ENCODE measurements at places on chromosomes 4 and X. TPM values are rescaled to one million over a fixed set of nuclear protein-coding genes. Genes with fewer than 3 reads are reported as not detected.

GRCh38 chr4:26766141-26766540 is 94.5 kb upstream of the STIM2 start:
- no peak overlapping the region for H3K4me3 ChIP-seq
- peaks cover 7% of the 10 kb centered on the region for H3K4me1 ChIP-seq
- H3K27ac ChIP-seq: no peak overlapping the region
- no peak for DNase-seq
- H3K36me3 ChIP-seq: no peaks in the 10 kb centered on the region

BEX3 gene
- total RNA-seq: 130 TPM

DDX3X gene
- total RNA-seq: 158 TPM

DNA sequence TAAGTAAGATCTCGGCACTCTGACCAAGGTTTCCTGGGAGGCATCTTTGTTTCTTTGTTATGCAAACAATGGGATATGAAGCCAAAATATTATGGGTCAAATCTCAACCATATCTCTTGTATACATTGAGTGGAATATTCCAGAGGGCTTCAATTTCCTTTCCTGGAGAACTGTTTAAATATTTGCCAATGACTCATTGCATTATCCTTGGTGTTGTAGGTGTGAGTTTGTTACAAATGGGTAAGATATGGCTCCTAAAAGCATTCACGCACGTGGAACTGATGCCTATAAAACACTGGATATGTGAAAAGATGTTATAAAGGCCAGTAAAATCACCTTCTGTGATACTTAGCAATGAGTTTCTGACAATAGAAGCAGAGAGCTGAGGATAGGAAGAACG is 150.5 kb upstream of the WDR1 start:
- H3K4me1 ChIP-seq: no peaks in the 10 kb centered on the region
- DNase-seq: no peak
- H3K4me3 ChIP-seq: no peak overlapping the region
- no peak overlapping the region for H3K27ac ChIP-seq
- H3K36me3 ChIP-seq: no peaks in the 10 kb centered on the region
- H3K27me3 ChIP-seq: no peaks in the 10 kb centered on the region

DNA sequence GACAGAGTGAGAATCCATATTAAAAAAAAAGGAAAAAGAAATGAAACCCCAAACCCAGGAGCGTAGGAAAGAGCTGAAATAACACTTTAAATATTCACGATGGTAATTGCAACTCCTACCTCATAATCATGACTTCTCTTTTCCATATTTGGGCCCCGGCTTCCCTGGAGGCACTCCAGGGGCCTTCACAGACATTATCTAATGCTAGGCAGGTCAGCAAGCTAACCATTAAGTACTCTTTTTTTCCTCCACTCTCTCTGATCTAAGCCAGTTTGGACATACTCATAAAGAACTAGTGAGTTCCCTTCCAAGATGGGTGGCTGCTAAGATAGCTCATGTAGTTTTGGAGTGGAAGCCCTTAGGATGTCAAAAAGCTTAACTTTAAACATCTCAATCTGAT is 83.2 kb downstream of the SH3KBP1 start:
- no peak overlapping the region for H3K4me3 ChIP-seq
- no peaks in the 10 kb centered on the region for H3K4me1 ChIP-seq
- H3K27me3 ChIP-seq: no peaks in the 10 kb centered on the region
- no peak overlapping the region for H3K27ac ChIP-seq

DNA sequence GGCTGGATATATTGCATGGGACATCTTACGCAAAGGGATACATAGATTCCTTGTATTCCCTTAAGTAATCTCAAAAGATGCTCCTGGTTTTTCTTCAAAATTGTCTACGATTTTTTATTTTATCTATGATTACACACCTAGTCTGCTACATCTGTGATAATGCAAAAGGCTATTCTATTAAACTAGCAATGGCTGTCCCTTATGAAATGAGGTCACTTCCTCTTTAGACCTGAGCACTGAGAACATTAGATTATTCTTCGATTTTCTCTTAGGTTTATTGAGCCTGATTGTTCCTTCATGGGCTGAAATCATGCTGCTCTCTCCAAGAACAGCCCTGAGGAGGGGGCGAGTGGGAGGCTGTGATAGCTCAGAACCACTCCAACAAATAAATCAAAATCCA is 126.8 kb upstream of the ENPP6 start:
- H3K4me1 ChIP-seq: peaks cover 18% of the 10 kb centered on the region
- H3K36me3 ChIP-seq: no peaks in the 10 kb centered on the region
- no peaks in the 10 kb centered on the region for H3K27me3 ChIP-seq
- no peak overlapping the region for H3K4me3 ChIP-seq
- no peak for DNase-seq
